ENCODE measurements at places on chromosomes 12 and 14.

DNA sequence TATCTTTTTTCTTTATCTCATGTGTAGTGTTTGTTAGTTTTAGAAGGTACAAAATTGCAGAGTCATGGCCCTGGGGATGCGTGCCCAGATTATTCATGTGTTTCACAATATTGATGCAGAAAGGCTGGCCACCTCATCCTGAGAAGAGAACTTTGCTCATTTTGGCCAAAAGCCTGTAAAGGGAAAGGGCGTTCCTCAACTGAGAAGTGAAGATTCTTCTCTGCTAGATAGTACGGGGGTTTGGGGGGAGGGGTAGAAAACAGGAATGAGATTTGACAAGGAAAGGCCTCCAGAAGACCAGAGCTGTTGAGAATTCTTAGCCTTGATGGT lies 1.7 kb downstream of the MGST1 start:
- DNase-seq = no peak

DNA sequence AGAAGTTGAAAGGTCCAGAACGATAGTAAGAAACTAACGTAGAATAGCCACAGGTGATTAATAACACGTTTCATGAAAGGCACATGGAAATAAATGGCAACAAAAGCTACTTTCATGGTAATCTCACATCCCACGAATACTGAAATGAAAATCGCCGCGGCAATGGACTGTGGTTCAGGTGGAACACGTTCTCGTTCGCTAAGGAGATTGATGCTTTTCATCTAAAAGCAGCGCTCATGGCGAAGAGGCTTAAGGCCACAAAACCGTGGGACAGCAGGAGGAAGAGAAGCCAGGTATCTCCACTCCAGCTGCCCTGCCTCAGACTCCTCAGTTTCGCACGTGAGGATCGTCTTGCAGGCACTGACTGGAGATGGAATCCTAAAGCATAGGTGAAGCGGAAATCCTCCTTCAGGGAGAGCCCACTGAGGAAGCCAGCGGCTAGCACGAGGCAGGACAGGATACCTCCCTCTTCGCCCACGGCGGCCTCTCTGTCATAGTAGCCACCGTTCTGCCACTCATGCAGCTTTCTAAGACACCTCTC lies 696 bp upstream of the GPHN start:
- peak; percentile 4 for DNase-seq

DNA sequence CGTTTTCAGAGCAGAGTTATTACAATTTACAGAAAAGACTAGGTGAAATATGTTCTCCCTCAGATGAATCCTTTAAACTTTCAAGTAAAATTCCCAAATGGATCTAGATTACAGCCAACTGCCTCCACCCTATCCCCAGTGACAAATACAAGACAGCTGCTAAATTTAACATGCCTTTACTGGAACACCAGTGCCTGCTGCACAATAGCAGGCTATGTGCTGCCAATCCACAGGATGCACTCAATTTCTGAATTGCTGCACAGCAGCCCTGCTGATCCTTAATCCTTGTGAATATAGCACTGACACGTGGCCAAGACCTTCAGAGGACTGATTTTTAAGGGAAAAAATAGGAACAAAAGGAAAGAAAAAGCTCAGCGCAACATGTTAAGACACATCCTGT lies 128.9 kb downstream of the CCER1 start:
- DNase-seq = no peak

- DNase-seq = no peak
Observed at GRCh38 chr14:85263916-85264675, 265.8 kb upstream of the FLRT2 start.

DNA sequence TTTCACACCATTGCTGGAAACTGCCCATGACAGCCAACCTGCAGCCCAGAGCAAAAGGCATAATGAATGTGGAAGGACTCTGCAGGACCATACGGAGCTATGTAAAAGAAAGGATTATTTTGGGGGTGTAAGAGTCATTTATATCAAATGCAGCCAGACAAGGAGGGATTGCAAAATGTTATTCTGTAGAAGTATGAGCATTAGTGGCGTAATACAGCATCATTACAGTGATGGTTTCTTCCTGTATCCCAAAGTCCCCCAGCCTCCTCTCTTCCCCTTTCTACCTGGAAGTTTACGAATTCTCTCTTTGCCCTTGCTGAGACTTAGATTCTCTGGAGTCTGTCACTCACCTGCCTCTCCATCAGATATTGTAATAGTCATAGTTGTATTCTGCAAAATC lies 89.9 kb downstream of the BORCS5 start:
- DNase-seq = no peak

GRCh38 chr12:1500095-1500801 lies 94.1 kb downstream of the FBXL14 start:
- no peak for DNase-seq

- no peak for DNase-seq
Observed at GRCh38 chr12:32708926-32709325, 29.8 kb downstream of the DNM1L start.

GRCh38 chr12:119578112-119578511 lies 15.5 kb upstream of the TMEM233 start:
- no peak for DNase-seq

DNA sequence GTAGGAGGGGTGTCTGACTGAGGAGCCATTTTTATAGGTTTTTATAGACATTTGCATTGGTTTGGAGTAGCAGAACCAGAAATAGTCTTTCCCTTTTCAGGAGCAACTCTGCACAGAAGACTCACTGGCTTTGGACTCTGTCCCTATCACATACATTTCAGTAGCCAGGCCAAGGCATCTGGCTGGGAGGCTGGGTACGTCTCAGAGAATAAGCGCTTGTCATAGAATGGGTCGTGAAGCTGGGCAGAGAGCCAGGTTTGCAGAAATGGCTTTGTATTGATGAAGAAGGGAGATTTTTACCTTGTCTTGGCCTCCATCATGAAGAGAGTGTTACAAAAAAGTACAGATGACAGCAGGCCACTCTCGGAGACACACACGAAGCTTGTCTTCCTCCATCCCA lies 98.6 kb downstream of the CACNA1C start:
- no peak for DNase-seq

- no peak for DNase-seq
Observed at GRCh38 chr12:91074154-91074709, 16.4 kb upstream of the KERA start.

- DNase-seq = no peak
Observed at GRCh38 chr12:130602251-130602650, 113.8 kb downstream of the RIMBP2 start.

DNA sequence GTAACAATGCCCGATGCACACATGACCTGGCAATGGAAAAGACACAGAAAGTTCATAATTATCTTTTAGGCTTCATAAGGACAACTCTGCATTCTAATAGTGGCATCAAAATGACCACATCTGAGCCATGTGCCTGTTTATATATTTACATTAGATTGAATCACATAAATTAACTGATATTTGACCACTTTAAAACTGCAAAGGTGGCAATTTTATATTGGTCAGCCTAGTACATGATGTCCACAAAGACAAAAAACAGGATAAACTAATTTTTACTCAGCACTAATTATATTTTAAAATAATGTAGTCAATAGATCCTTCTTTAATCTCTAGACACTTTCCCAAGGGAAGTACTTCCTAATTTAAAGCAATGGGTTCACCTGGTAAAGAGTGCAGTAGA lies 12.0 kb upstream of the OVCH1 start:
- DNase-seq = no peak

GRCh38 chr12:120834489-120835303 lies 69.5 kb downstream of the SPPL3 start:
- DNase-seq = no peak

- no peak for DNase-seq
Observed at GRCh38 chr12:8564656-8565055, 24.0 kb upstream of the CLEC4E start.

DNA sequence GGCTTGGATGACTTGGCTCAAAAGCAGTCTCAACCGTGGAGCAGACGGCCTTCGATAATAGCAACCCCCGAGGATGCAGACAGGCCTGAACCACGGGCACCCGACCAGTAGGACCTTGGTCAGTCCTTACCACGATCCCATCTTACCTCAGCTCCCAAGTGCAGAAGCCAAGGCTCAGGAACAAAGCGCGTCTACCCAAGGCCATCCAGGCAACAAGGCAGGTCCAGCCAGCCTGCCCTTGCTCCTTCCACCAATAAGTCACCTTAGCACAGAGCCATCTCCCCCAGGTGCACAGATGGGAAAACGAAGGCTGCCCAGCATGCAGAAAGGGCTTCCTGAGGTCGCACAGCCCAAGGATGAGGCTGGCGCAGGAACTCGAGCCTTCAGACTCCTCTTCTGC lies 77.3 kb downstream of the BCL11B start:
- no peak for DNase-seq

- DNase-seq = no peak
Observed at GRCh38 chr14:53093206-53093605, 59.9 kb downstream of the DDHD1 start.

DNA sequence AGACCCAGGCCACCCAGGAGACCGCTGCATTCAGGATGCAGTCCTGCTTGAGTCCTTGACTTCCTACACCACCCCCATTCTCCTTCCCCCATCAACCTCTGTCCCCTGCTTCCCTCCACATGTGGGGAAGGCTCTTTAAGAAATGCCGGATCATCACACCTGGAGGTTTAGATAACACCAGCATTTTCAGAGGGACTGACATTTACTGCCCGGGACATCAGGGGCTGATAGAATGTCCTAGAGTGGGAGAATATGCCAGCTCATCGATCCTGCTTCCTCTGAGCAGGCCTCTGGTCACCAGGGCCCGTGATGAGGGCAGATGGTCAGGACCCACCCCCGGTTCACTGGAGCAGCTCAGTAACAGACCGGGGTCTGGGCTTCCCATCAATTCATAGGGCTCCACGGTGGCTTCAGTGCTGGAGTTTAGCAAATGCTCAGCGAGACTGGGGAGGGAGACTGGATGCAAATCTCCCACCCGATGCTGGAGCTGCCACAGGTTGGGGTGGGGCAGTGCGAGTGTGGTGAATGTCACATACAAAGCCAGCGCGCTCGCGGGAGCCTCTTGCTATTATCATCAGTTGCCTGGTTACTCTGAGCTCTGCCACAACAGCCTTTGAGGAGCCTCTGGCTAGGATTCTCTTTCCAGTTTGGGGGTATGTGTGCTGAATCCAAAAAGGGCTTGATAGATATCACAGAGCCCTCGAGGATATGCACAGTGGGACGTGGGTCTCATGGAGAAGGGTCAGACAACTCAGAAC lies 111.6 kb downstream of the RBM19 start:
- no peak for DNase-seq

DNA sequence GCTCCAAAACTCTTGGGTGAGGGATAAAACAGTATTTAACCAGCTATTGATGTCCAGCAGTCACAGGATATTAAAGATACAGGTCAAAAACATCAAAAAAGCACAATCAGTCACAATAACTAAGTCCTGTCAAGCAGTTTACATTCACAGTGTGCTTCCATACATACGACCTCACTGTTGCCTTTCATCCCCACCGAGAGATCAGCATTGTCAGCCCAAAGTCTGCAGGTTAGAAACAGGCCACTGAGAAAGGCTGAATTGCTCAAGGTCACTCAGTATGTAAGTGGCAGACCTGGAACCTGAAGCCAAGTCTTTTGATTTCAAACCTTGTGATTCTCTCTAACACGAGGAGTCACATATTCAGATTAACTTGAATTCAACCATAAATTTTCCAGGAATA lies 124.9 kb downstream of the GXYLT1 start:
- DNase-seq = no peak

DNA sequence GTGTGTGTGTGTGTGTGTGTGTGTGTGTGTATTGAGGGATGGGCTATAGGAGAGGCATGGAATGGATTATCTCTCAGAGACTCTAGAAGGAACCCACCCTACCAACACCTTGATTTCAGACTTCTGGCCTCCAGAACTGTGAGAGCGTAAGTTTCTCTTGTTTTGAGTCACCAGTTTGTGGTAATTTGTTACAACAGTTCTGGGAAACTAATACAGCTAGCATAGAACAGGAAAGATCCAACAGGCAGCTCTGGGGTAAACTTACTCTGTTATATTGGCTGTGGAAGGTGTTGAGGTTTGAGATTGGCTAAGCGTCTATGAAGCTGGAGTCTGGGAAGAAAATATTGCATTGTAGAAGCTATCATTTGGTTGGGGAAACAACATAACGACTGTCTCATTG lies 334.3 kb downstream of the AACS start:
- no peak for DNase-seq

- DNase-seq = no peak
Observed at GRCh38 chr14:64244279-64244678, 49.9 kb downstream of the ESR2 start.

GRCh38 chr12:109627633-109628032 lies 54.0 kb downstream of the MVK start:
- DNase-seq = no peak

DNA sequence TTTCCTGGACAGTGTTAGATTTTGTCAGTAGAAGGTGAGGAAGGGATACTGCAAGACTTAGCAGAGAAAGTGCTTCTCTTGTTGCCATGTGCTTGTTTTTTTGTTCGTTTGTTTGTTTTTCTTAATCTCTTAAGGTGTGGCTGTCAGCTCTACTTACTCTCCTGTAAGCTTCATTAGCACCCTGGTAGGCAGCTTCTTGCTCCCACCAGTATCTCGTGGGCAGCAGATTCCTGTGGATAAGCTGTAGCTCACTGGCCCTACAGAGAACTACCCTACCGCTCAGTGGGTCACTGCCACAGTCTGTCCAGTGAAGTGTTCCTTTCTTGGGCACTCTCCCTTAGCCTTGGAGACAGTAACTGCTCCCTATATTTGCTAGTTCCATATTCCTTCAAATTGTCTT lies 30.1 kb downstream of the VRK1 start:
- no peak for DNase-seq

All from activated naive CD8-positive, alpha-beta T cell treated with anti-CD3 and anti-CD28 coated beads, Interleukin-2, amount 50 U/mL, for 16 hours (primary cell).